HS-27A (cell line): ENCODE measurements at places on chromosomes 2 and 18.

DNA sequence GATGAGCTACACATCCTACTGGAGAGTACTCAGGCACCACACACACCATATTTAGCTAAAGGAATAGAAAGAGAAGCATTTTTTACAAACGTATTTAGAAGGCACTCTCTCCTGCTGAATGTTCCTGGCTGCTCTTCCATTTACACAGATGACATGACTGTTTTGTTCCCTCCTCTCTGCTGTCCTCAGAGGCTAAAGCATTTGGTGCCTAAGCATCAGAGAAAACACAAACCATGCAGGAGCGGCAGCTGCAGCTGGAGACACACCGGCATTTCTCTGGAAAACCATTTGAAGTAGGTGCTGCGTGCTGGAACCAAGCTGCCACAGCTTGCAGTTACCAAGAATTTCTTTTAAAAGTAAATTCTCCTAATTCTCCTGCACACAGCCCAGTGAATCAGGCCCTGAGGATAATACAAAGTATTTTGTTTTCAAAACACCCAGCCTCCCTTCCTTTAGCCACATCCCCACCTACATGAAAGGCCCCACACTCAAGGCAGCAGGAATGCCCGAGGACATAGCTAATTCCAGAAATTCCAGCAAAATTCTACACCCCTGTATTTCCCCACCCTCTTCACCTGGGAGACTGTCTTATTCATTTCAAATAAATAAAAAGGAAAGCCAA is 488.9 kb upstream of the SOX11 start:
- no peak for DNase-seq

- peak; percentile 48 for DNase-seq
Observed at GRCh38 chr2:121356058-121356640, 71.1 kb upstream of the TFCP2L1 start.

DNA sequence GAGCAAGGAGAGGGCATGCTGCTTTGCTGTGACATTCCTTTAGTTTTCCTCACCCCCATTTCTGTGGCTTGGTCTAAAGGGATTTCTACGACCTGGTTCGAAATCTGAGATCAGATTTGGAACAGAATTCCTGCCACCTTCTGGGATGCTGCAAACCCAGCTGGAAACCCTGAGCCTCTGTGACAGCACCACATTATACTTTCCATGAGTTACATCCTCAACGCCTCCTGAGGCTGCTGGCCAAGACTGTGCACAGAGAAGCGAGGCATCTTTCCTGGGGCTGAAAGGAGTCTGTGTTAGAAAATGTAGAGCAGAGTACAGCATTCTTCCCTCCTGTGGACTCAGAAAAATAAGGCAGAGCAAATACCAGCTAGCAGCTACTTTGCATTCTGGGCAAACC is 138.1 kb upstream of the CHAC2 start:
- no peak for DNase-seq

DNA sequence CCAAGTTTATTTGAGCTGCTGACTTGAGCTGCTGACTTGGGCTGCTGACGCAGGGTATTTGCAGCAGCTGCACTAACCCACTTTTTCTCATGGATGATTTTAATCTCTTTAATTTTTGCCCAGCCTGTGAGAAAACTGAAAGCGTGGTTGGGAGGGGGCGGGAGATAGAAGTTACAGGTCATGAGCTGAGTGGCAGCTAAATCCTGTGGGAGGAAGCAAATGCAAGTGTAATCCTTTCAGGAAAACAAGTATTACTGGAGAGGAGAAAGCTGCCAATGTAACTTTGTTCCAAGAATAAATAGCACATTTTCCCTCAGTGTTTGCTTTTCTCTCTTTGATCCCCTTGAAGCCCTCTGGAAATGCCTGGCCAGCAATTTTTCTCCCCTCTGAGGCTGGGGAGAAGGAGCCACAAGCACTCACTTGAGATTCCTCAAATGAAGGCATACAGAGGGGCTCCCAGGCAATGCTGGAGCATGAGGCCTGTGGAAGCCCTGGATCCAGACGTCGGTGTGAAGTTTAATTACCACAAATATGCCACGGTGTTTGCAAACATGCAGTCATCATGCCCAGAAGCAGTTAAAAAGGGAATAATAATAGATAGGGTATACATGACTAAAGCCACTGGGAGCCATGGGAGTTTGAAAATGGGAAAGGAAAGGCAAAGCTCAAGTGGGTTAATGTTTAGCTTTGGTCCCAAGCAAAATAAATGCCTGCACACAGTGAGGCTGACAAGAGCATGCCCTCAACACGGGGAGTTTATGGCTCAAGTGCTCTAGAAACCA is 10.4 kb upstream of the EVA1A start:
- DNase-seq: no peak

GRCh38 chr2:109318150-109318948 is 189.3 kb downstream of the SH3RF3 start:
- peak; percentile 96 for DNase-seq

- no peak for DNase-seq
Observed at GRCh38 chr2:7881063-7881462, 800.8 kb upstream of the ID2 start.

DNA sequence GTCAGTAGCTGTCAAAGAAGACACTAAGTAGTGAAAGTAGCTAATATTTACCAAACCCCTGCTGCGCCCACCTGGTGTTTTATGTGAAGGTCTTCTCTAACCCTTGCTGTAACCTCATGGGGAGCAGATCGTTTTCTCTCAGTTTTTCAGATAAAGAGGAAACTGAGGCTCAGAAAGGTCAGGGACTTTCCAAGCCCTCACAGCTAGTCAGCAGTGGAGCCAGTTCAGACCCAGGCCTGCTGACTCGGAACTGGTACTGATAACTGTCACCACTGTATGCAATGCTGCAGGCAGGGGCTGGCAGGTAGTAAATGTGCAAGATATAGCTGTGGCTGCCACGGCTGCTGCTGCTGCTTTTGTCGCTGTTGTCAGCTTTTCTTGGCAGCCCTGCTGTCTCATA is 69.1 kb downstream of the LRRFIP1 start:
- DNase-seq: no peak

DNA sequence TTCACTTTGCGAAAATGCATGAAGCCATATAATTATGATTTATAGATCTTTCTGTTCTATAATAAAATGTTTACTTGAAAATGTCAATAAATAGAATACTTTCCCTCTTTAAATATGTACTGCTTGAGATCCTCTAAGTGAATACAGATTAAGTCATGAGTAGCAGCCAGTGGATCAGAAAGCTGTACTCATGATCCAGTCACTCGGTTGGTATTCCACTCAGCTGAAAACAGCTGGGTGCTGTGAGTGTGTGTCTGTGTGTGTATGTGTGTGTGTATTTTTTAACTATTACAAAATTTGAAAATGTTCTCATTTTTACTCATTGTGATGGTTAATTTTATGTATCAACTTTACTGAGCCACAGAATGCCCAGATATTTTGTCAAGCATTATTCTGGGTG is 141.6 kb upstream of the CYP26B1 start:
- DNase-seq: no peak
